ENCODE measurements at places on chromosomes 11 and 22.

DNA sequence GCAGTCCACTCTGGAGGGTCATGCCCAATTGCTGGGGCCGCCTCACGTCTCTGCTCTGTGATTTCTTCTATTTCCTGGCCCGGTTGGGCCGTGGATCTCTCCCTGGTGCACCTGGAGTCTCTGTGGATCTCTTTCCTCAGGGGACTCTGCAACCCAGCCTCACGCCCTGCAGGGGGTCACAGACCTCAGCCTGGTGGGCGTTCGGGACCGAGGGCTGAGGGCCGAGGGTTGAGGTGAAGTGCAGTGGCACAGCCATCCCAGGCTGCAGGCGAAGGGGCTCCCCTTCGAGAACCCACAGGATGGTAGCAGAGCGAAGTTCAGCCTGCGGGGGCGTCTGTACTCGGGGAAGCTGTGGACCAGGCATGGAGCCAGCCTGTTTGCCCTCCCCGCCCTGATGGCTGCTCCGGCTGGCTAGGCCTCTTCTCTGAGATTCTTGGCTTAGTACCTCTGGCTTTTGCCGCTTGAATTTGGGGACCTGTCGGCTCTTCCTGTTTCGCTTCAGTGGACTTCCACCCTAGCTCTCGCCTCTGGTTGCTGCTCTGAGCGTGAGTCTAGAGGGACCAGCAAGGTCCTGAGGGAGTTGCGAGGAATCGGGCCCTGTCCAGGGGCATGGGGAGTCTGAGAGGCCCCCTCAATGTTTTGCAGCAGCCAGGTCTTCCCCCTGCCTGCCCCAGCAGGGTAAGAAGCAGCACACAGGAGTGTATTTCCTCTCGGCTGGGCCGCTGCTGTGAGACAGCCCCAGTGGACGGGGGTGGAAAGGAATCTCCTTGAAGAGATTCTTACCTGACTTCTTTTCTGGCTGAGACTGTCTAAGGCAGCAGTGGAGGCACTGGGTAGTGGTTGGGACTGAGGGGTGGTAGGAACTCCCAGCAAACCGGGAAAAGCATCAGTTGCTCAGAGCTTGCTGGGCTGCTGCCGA lies 140.8 kb downstream of the TBC1D22A start:
- DNase-seq, result no peak

DNA sequence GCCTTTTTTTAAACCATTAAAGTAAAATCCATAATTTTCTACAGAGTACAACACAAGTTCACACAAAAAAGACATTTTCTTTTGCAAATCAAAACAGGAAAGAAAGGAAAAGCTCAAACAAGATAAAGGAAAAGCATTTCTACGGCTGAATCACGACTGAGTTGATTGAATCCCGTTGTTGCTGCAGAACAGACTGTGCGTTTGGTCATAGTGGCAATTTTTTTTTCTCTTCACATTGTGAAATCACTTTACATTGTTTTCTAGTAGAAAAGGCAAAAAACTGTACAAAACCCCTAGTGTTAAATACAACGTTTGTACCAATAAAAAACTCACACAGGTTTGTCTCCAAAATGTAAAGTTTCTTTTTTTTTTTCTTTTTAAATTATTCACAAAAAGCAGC lies 17.3 kb upstream of the RAPSN start:
- no peak for DNase-seq

DNA sequence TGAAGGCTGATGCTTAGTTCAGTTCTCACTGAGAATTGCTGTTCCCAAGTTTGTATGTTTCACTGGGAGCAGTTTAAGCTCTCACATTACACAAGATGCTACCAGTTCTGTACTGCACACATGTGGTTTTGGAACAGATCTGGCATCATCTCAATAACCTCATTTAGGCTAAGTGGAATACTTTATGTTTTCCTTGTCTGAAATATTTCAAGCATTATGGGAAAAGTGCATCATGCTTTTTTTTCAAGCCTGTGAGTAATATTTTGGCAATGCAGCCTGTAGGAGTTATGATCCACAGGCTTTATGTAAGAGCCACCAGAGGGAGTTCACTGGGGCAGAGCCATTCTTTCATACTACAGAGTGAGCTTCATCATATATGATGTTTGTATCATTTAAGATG lies 141.5 kb downstream of the OR4C45 start:
- no peak for DNase-seq

- no peak for DNase-seq
These were observed 79.7 kb upstream of the SLC5A12 start for GRCh38 chr11:26801601-26802000.

DNA sequence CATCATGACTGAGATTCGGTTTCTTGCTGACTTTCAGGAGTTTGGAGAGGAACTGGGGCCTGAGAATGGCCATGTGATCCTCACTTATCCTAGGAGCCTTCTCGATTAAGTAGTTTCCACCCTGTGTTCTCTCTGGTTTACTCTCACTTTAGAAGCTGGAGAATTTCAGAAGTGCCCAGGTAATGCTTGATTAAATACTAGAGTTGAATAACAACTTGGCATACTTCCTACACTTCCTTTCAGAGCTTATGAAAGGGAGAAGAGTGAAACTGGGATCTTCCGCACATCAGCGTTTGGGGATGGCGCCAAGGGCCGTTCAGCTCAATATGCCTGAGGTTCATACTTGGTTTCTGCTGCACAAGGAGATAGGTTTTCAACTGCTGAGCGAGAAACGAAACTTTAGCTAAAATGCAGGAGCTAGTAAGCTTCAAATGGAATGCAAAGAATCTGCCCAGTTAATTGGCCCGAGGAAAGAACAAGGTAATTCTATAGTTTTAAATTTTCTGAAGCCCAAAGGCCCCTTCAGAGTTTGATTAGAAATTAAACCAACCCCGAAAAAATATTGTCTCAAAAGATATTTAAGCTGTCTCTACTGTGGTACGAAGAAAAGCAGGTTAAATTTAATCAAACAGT lies 823 bp upstream of the MUC15 start:
- DNase-seq, result no peak

GRCh38 chr11:78259777-78260487 lies 71.2 kb downstream of the USP35 start:
- no peak for DNase-seq

DNA sequence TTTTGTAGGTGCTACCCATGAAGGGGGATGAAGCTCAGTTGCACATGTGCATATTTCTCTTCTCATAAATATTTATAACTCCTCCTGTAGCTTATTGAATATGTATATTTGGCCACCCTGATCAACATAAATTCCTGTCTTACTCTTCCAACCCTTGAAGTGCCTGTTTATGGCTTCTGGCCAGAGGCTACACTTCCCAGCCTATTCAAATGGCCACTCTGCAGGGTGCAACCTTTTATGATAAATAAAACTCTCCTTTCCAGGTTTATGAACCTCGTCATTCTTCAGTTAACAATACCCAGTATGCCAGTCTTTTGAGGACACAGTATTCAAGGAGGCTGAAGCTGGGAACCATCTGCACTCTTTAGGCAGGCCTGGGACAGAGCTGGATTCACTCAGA lies 2.6 kb upstream of the RTL6 start:
- no peak for DNase-seq

- DNase-seq, result no peak
These were observed 36.9 kb downstream of the NAALAD2 start for GRCh38 chr11:90171359-90171758.

- no peak for DNase-seq
These were observed 73.3 kb upstream of the CSNK2A3 start for GRCh38 chr11:11426226-11426952.

- DNase-seq, result no peak
These were observed 5.7 kb upstream of the DGAT2 start for GRCh38 chr11:75762885-75763284.

DNA sequence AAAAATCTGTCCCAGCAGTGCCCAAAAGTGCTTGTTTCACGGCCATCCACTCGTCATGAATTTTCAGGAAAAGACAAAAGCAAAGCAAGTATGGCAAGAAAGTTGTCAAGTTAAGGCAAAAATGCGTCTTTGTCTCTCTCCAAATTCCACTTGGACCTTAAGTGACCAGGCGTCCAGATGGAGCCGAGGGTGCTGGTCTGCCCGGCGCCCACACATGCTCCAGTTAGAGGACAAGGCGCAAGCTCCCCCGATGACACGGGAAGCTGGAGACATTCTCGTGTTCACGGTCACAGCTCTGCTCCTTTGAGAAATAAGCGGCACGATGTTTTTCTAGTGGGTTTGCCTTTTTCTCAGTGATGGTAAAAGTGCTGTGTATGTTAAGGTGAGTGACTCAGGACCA lies 219.0 kb downstream of the BRD1 start:
- no peak for DNase-seq

- no peak for DNase-seq
These were observed 98.3 kb downstream of the PTPRJ start for GRCh38 chr11:48078689-48079088.

DNA sequence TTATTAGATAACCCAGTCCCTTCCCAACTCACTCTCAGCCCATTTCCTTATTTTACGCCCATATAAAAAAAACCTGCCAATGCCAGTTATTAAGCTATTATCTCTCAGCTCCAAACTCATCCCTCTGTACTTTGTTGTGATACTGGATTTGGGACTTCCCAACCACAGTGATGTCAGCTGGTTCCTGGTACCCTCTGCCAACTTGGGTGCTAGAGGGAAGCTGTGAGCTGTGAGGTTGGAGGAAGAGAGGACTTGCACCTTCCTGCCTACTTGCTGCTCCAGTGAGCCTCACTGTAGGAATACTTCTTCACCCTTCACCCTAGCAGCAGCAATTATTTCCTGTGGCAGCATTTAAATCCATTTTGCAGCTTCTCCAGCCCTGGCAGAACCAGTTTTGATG lies 19.2 kb upstream of the CSF2RB start:
- no peak for DNase-seq

DNA sequence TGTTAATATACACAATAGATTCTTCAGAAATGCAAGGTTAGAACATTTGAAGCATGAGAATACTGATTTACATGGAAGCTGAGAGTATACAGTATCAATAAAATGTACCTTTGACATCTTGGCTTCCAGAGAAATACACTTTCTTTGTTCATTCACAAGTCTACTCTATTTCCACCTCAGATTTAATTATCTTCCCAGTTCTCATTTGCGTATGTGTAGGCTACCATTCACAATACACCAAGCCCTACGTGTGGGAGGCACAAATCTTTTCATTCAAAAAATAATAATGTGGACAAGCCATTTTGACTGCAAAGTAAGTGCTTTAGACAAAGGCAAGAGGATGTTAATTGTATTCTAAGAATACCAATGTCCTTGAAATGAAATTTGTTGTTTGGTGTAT lies 132.7 kb upstream of the MTMR2 start:
- DNase-seq, result no peak

- DNase-seq, result no peak
These were observed 7.1 kb downstream of the PRPF19 start for GRCh38 chr11:60899046-60899936.

- DNase-seq, result no peak
These were observed 540 bp downstream of the ADM start for GRCh38 chr11:10305262-10305963.

DNA sequence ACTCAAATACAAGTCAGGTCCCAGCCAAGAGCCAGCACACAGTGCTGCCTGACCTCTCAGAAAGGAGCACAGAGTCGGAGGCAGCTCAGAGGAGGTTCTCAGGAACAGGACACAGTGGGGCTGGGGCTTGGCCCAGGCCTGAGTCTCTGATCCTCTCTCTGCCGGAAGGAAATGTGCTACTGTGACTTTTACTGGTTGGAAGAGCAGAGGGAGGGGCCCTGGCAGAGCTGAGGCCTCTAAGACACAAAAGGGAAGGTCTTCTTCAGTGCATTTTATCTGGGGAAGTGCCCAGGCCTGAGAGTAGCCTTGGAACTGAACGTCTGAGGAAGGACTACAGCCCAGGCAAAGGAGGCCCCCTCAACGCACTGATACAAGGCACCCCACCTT lies 16.2 kb upstream of the CASTOR1 start:
- peak; percentile 36 for DNase-seq
